ENCODE measurements at places on chromosomes 13 and 19.

DNA sequence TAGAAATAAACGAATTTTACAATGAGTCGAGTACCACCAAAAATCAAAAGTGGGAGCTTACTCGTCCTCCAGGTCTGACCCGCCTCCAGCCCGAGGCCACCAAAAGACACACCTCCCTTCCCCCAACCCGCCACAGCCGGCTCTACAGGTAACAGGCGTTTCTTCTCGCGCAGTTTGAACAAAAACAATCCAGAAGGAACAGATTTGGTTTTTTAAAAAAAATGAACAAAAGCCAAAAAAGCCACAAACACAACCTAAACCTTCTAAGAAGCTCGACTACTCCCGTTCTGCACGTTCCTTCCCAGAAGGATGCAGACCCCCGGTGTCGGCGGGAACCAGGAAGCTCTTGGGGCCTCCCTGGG lies 671 bp downstream of the ZDHHC20 start:
- peak; percentile 28 for DNase-seq

GRCh38 chr13:58573743-58574142 lies 942.2 kb downstream of the PCDH17 start:
- DNase-seq = no peak

DNA sequence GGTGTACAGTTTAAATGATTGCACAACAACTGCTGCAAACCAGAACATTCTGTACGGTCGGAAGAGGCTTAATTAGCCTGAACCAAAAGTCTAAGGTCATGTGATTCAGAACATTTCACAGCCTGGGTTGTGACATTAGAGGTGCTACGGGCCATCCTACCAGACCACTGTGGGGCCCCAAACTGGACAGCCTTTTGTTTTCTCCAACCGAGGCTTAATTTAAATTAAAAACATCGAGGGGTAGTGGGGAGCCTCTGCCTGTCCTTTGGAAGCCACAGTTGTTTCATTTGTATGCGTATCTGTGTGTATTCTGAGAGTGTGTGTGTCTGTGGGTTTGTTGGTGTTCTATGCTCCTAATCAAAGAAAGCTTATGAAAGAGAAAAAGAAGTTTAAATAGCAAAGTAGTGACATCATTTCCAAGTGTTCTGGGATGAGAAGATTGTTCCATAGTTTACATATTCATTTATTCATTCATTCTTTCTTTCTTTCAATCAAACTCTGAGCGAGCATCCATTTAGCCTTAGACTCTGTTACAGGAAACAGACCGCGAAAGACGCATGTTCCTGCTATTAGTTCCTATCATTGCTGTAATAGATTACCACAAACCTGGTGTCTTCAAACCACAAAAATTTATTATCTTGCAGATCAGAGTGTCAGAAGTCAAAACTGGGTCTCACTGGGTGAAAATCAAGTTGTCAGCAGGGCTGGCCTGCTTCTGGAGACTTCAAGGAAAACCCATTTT lies 444.8 kb downstream of the FOXO1 start:
- DNase-seq = no peak

- peak; percentile 59 for DNase-seq
Observed at GRCh38 chr13:25037057-25037813, 58.7 kb upstream of the PABPC3 start.

DNA sequence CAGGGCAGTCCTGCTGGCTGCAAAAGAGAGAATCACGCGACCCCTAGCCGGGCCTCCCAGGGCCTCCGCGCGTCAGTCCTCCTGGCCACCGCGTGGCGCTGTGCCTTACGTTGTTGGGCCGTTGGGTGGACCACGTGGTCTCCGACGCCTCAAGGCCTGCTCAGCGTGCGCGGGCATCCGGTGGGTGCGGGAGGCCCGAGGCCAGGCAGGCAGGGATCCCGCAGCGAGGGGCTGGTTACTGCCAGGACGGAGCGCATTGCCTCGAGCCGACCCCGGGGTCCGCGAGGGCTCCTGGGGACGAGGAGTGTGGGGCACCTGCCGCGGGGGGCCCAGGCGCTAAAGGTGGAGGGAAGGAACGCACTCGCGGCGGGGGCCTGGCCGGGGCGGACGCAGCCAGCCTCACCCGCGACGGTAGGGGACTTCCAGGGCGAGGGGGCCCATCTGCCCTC lies at the start of gene TDRD12:
TDRD12 (plus strand) TSS at position 157 of the 449 bp plus-strand sequence. CDS start 306 bp downstream, outside the sequence.
- no peak for DNase-seq

GRCh38 chr13:112849500-112849899 lies 119.5 kb upstream of the MCF2L start:
- DNase-seq = no peak

DNA sequence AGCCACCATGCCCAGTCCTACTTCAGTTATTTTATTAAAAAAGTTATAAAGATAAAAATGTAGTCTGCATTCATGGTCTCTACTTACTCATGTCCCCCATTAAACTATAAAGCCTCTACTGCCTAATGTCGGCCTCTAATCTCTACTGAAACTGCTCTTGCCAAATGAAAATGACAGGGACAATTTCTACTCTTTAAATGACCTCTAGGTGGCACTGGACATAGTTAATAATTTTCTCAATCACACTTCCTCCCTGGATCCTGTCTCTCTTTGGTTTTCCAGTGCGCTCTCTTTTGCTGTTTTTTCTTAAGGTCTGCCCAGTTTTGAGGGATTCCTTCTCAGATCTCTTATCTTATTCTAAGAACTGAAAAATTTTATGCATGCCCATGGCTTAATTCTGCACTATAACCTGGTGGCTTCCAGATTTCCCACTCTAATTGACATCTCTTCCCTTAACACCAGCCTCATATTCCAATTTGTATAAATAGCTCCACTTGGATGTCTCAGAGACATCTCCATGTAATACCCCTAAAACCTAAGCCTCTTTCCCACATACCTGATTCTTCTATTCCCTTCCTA lies 54.3 kb downstream of the MTMR6 start:
- no peak for DNase-seq

DNA sequence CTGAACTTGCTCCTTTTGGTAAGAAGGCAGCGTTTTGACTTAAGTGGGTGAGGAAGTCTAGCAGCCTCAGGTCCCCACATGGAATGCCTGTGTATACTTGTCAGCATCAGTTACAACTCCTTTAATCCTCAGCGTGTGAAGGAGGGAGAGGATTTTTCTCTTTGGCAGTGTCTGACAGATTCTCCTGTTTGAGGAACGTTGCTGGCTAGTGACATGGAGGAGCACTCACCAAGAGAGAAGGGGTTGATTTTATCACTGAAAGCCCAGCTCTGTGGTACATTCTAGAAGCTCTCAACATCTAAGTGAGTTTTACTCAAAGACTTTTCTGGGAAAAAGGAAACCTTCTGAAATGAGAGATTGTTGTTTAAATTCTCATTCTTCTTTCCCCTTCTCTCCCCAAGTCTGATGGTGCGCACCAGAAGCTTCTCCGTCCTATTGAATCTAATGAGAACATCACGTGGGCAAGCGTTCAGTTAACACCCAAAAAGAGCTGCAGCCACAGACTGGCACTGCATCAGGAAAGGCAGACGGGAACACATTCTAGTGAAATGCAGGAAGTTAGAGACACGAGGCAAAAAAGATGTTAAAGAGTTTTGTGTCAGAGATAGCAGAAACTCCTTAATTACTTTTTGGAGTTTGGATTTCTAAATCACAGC lies 58.2 kb downstream of the GJA3 start:
- peak; percentile 8 for DNase-seq

DNA sequence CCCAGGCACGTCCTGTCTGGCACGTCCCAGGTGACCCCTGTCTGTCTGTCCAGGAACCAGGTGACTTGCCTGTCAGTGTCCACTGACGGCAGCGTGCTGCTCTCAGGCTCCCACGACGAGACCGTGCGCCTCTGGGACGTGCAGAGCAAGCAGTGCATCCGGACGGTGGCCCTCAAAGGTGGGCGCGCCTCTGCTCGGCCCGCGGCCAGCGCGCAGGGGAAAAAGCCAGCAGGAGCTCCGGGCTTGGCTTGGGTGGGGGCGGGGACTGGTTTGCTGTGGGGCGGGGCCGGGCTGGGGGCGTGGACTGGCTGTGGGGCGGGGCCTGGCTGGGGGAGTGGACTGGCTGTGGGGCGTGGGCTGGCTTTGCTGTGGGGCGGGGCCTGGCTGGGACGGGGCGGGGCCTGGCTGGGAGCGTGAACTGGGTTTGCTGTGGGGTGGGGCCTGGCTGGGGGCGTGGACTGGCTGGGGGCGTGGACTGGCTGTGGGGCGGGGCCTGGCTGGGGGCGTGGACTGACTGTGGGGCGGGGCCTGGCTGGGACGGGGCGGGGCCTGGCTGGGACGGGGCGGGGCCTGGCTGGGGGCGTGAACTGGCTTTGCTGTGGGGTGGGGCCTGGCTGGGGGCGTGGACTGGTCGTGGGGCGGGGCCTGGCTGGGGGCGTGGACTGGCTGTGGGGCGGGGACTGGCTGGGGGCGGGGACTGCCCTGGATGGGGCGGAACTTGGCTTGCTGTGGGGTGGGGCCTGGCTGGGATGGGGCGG lies 7.2 kb downstream of the WDR18 start:
- no peak for DNase-seq

- peak; percentile 10 for DNase-seq
Observed at GRCh38 chr19:35318679-35319448, 10.1 kb upstream of the CD22 start.

DNA sequence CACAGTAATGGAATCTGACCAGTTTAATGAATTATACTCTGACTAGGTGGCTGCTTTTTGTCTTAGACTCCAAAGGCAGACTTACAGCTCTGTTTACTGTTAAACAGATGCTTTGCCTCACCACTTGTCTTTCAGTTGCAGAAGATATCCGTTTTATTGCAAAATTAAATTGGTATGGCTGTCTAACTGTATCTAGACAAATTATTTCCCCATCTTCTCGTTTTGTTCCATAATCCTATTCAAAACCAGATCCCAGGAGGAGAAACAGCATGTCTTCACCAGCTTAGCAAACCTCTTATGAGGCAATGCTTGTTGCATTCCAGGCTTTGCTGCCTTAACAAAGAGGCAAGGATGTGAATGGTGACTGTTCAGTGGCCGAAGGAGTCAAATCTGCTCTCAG lies 215.6 kb downstream of the TDRD3 start:
- no peak for DNase-seq

DNA sequence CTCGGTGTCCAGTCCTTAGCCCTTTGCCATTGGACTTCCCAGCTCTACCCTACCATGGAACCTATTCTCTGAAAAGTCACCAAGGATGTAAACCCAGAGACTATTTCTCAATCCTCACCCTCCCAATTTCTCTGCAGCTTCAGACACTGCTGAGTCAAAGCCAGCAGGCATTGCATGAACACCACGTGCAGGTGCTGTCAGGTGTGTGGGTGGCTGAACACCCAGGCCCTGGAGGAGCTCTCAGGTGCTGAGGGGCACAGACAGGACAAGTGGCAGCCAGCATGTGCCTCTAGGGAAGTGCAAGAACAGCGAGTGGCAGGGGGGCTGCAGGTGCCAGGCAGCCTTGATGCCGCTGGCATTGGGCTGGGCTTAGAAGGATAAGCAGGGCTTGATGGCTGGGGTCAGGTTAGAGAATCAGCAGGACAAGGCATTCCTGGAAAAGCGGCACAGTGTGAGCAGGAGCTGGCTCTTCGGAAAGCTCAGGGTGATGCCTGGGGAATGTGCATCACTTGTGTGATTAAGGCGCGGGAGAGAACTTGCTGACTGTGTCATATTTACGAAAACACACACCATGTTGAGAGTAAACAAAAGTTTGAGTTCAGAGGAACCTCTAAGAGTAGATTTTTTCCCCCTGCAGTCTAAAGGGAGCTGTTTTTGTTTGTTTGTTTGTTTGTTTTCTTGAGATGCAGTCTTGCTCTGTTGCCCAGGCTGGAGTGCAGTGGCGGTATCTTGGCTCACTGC lies 83.8 kb downstream of the LNX2 start:
- DNase-seq = no peak

DNA sequence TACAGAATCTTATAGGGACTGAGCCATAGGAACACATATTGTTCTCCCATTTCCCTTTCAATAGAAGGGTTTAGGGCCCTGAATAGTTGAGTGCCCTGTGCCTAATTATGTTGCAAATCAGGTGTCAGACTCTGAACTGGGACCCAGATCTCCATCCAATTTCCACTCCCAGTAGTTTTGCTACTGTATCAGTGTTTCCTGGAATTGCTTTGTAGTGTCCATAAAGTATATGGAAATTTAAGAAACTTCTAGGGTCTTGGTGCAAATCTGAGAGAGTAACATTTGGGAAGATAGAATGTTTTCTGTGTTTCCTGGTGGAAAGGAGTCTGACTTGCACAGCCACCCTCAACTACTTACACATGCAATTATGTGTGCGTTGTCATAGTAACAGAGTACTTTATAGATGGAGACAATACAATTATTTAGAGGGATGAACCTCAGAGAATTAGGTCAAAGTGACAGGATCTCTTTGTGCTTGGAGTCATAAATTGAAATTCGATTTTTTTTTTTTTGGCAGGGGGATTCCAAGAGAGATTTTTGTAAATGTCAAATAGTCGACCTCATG lies 646 bp upstream of the SLC10A2 start:
- no peak for DNase-seq

DNA sequence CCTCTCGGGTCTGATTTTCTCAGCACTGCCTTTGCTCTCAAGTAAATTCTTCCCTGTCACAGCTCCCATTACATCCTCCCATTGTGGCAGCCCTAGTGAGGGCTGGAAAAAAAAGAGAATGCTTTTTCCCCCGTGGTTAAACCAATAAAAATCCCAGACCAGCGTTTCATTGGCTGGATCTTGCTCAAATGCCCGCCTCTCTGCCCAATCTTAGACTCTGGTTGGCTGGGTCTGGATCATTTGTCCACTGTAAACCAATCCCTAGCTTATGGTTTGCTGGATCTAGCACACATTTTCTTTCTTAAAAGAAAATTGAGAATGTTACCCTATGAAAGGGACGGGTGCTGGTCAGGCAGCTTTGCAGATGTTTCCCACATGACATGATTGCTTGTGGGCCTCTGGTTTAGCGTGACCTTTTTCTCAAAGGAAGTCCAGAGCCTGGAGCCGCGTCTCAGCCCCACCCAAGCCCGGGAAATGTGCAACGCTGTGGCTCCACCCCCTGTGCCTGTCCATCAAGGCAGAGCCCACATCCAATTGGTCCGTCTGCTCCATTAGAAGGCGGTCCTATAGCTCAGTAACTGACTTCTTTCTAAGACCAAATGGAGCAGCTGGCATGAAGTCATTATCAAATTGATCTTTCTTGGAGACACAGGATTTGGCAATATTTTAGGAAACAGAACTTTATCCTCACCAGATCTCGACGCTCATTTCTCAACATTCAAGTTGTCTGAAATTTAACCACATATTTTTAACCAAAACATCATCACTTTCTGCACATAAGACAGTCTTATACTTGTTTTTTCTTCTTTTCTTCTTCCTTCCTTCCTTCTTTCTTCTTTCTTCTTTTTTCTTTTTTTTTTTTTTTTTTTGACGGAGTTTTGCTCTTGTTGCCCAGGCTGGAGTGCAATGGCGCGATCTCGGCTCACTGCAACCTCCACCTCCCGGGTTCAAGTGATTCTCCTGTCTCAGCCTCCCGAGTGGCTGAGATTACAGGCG lies 2.6 kb upstream of the MCEMP1 start:
- no peak for DNase-seq

DNA sequence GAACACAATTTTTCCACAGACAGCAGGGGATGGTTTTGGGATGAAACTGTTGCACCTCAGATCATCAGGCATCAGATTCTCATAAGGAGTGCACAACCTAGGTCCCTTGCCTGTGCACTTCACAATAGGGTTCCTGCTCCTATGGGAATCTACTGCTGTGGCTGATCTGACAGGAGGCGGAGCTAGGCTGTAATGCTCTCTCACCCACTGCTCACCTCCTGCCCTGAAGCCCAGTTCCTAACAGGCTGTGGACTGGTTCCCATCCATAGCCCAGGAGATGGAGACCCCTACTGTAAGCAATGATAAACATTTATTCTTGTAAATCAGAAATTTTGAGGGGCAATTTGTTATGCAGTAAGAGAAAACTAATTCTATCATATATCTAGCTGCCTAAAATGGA lies 1234.7 kb downstream of the SLITRK1 start:
- DNase-seq = no peak

Data from anterior cingulate cortex (tissue), 58 donors.